Breast epithelium (tissue), 4 donors: ENCODE measurements at places on chromosomes 7 and 10.

DNA sequence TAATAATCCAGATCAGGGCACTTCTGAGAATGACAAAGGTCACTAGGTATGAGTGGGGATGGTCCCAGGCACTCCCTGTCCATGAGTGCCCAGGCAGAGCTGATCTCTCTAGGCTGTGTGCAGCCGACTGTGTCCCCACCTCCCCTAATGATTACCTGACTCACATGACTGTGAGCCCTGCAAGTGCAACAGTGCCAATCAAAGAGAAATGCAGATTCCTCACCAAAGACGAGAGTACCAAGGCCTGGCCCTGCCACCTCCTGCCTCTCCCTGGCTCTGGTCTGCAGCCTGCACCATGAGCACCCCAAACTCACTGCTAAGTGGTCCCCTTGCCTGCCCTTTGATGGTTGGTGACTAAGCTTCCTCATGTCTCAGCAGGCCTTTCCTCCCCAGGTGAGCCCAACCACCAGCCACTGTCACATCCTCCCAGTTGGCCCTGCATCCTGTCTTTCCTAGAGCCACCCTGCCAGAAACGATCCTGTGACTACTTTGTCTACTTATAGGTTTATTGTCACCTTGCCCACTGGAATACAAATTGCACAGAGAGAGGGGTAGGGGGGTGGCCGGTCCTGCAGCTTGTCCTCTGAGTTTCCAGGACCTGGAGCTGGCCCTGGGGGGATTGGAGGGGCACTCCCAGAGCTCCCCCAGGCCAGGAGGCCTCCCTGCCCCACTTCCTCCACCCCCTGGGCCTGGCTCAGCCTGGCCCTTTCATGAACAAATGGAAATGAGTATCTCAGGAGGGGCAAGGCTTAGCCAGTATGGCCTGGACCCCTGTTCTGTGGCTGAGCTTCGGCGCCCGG lies 22.4 kb upstream of the GDF10 start:
- no peaks in the 10 kb centered on the region for H3K36me3 ChIP-seq
- H3K4me3 ChIP-seq: no peak overlapping the region
- DNase-seq: no peak
- H3K4me1 ChIP-seq: no peaks in the 10 kb centered on the region
- H3K27me3 ChIP-seq: no peaks in the 10 kb centered on the region

DNA sequence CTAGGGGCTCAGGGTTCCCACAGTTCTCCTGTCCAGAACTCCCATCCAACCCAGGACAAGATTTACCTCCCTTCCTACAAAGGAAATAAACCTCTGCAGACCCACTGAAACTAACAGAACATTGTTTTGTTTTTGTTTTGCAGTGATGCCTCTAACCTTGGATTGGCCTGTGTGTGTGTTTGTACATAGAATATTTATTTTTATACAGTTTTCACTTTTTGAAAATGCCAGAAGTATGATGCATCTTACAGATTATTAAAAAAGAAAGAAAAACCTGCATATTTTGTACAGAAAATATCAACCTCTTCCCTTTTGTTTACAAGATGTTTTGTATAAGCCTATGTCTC lies 94.1 kb upstream of the MACROH2A2 start:
- H3K4me1 ChIP-seq: no peaks in the 10 kb centered on the region
- no peak overlapping the region for H3K4me3 ChIP-seq
- no peak for DNase-seq
- H3K27ac ChIP-seq: no peak overlapping the region
- no peaks in the 10 kb centered on the region for H3K36me3 ChIP-seq

GRCh38 chr7:152902870-152903860 lies 143.6 kb downstream of the ACTR3B start:
- H3K27me3 ChIP-seq: no peaks in the 10 kb centered on the region
- no peaks in the 10 kb centered on the region for H3K36me3 ChIP-seq
- no peak for DNase-seq
- H3K4me1 ChIP-seq: no peaks in the 10 kb centered on the region
- no peak overlapping the region for H3K27ac ChIP-seq
- H3K4me3 ChIP-seq: no peak overlapping the region

- H3K27me3 ChIP-seq: no peaks in the 10 kb centered on the region
- DNase-seq: no peak
- H3K4me3 ChIP-seq: no peak overlapping the region
- no peaks in the 10 kb centered on the region for H3K4me1 ChIP-seq
- no peak overlapping the region for H3K27ac ChIP-seq
Measured at GRCh38 chr10:98980353-98980752, 255.3 kb downstream of the HPSE2 start.
